Occipital lobe (tissue), 3 donors: ENCODE measurements at places on chromosomes 1 and 21.

DNA sequence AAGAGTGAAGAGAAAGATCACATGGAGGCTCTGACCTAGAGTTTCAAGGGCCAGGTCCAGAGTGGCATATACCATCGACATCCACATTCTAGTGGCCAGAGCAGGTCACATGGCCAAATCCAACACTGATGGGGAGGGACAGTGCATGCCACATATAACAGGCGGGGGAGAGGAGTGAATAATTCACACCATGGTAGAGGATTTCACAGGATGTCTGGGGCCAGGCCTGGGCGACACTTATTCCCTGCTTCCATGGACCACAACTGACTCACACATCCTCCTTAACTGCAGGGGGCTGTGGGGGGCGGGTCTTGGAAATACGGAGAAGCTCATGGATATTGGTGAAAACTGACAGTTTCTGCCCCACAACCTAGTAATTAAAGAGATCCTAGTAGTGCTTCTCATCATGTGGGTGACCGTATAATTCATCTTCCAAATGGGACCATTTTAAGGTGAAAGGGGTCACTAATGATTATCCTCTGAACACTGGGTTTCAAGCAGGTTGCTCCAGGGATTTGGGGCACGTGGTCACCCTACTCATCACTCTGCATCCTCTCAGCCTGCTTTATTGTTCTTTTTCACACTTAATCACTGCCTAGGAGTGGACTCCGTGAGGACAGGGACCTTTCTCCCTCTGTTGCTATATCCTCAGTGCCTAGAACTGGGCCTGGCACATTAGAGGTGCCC lies 44.0 kb downstream of the IGSF21 start:
- no peak for DNase-seq

DNA sequence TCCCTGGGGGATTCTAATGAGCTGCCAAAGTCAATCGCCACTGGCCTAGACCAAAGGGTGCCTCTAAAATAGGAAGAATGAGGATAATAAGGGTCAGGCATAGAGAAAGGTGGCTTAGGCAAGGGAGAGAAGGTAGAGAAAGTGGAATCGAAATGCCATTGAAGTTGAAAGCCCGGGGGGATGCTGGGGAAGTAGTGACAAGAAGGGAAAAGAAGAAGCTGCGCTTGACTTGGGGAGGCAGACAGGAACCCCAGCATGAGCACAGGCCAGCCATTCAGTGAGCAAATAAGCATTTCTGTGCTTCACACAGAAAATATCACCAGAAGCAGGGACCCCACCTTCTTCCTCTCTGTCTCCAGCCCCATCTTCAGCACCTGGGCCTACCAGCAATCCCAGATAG lies 1.5 kb downstream of the CD2 start:
- no peak for DNase-seq

GRCh38 chr1:182185136-182185535 lies 123.6 kb upstream of the ZNF648 start:
- DNase-seq: no peak

DNA sequence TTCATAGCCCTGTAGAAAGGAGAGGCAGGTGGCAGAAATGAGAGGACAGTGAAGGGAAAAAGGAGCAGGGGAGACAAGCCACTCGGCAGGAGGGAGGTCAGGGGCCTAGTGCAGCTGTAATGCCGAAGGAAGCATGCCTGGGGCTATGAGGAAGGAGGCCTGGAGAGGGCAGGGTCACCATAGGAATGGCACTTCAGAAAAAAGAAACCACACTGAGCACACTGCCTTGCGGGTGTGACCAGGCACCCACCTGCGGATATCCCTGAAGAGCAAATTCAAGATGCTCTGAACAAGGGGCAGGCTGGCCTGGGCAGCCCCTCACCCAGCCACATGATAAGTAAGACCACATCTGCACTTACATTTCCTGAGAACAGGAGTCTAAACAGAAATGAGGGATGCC lies 104.7 kb downstream of the JAK1 start:
- no peak for DNase-seq
